ENCODE measurements at places on chromosomes 16 and 17.

- DNase-seq: no peak
Observed at GRCh38 chr17:74994440-74994839, 7.0 kb downstream of the CDR2L start.

DNA sequence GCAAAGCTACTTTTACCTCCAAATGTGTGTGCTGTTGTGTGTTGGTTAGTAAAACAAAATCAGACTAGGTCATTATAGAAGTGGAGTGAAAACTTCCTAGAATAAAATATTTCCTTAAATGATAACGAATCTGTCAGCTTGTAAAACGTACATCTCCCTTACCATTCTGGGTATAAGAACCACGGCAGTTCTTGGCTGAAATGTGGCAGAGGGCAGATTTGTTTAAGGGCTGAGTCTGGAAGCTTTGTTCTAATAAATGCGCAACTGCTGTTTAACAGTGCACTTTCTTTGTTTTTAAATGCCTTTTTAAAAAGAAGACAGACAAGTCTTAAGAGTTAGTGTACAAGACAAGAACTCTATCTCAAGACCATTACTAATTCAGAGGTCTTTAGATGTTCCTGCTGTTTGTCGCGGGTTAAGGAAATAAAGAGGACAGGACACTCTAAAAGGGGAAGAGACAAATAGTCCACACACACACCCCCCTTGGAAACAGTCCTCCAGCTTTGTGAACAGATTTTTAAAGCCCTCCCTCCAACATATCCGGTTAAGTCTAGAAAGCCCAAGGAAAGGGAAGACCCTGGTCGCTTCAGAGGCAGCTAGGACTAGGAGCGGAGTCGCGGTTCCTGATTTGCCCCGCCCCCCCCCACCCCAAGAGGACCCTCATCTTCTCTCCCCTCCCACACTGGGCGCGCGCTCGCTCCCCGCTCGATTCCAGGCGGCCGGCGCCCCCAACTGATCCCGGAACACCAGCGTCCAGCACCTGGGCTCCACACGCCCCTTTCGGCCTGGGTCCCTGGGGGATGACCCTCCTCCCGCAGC is 658 bp downstream of the SYNRG start:
- DNase-seq: peak; percentile 33

GRCh38 chr17:34769049-34769448 is 189.7 kb downstream of the TMEM132E start:
- DNase-seq: no peak

- no peak for DNase-seq
Observed at GRCh38 chr16:20072146-20072873, 1.4 kb downstream of the GPR139 start.

- peak; percentile 23 for DNase-seq
Observed at GRCh38 chr17:48627623-48628521, 1.7 kb upstream of the HOXB9 start.

DNA sequence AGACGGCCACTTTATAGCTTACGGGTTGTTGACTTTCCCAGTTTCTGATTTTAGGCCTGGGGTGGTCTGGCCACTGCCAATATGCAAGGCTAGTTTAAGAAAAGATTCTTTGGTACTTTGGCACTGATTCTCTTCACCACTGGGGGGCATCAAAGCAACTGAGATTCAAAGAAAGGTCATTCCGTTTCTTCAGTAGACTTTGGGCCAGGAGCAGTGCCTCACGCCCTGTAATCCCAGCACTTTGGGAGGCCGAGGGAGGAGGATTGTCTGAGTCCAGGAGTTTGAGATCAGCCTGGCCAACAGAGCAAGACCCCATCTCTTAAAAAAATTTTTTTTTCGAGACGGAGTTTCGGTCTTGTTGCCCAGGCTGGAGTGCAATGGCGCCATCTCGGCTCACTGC is 53.0 kb downstream of the RPA1 start:
- DNase-seq: peak; percentile 16

DNA sequence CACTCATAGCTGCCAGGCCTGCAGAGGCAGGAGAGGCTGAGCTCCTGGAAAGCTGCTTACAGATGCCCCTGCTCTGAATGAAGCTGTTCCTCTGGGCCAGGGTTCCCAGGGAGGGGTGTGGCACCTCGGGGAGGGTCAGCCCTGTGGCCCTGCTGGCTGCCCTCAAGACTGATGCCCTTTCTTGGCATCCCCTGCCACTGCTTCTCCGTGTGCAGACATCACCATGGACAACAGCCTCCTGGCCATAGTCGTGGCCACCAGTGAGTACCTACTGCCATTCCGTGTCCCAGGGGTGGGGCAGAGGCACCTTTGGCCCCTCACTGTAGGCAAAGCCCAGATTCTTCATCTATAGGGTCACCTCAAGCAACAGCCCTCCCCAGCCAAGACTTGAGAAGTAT is 8.9 kb downstream of the MRPL27 start:
- DNase-seq: no peak

DNA sequence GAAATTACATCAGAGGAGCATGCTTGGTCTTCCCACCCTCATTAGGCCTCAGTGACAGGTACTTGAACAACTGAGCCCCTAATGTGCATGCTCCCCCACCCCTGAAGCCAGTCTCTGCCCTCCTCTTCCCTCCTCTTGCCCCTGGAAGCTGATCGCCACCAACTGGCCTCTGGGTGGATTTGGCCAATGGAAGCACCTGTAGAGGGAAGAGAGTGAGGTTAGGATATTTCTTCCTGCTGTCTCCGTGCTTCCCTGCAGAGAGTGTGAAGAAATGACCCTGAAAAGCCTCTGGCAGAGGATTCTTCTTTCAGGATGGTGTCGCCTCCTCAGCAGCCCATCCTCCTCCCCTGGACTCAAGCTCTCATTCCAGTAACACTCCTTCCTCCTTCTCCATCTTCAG is 5.9 kb upstream of the CBLN1 start:
- no peak for DNase-seq

GRCh38 chr16:58498341-58499091 is 1.4 kb upstream of the NDRG4 start:
- no peak for DNase-seq

DNA sequence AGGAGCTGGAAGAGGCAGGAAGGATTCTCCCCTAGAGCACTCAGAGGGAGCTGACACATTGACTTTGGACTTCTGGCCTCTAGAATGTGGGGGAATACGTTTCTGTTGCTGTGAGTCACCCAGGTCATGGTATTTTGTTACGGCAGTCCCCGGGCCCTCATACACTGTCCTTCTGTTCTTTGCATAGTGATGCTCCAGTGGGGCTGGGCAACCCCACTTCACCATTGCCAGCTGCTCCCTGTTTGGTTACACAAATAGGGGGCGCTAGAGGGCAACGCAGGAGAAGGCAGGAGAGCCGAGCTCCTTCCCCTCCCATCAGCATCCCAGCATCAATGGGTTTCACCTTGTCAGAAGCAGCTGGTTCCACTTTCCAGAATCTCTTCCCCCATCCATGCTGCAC is 257.7 kb upstream of the FOXF1 start:
- DNase-seq: no peak

DNA sequence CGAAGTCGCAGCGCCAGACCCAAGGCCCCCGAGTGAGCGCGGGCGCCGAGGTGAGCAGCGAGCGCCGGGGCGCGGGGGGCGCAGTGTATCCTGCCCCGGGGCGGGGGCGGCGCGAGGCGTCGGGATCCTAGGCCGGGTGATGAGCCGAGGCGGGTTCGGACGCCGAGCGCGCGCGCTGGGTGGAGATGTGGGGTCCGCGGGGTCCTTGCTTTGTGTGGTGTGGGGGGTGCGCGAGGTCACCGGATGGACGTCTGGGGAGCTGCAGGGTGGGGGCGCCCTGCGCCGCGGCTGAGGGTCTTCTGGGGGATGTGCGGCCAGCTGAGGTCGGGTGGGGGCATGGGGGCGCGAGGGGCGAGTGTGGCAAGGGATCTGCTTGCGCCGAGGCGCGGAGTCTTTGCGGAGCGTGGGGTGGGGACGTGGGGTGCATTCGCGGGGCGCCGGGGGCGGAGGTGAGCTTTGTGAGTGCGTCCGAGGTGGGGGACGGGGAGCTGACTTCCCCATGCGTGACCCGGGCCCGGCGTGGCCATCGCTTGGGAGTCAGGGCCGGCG is 560 bp downstream of the RAI1 start:
- peak; percentile 58 for DNase-seq

DNA sequence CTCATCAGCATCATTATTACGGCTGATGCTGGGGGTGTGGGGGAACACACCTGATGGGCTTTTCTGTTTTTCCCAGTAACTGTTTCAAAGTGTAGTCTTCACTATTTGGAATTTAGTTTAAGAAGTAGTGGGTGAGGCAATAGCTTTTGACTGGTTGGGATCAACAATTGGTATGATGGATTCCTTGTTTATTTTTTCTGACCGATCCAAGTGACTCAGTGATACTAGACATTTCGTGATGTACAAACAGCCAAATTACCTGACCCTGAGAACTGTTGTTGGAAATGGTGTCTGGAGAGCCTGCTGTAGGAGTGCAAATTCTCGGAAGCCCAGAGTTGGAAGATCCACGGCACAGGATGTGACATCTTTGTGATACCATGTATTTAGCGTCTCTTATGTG is 204.2 kb downstream of the PRKCA start:
- DNase-seq: no peak

- no peak for DNase-seq
Observed at GRCh38 chr17:75738218-75738802, 17.1 kb downstream of the ITGB4 start.

- no peak for DNase-seq
Observed at GRCh38 chr17:57294629-57295501, 38.5 kb downstream of the MSI2 start.

DNA sequence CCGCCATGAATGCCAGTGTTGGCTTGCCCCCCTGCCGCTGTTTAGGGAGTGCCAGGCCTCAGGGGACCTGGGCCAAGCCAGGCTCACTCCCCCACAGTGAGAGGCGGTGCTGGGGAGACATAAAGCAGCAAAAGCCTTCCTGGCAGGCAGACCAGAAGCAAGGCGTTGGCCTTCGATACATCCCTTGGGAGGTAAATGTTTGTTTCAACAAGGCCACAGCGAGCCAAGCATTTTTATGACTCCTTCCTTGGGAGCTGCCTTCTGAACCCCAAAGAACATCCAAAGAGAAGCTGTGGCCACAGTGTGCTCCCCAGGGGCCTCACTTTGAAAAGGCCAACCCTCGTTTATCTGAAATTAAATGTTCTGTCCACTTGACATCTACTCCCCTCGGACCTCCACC is 119.7 kb upstream of the CIBAR2 start:
- DNase-seq: no peak

DNA sequence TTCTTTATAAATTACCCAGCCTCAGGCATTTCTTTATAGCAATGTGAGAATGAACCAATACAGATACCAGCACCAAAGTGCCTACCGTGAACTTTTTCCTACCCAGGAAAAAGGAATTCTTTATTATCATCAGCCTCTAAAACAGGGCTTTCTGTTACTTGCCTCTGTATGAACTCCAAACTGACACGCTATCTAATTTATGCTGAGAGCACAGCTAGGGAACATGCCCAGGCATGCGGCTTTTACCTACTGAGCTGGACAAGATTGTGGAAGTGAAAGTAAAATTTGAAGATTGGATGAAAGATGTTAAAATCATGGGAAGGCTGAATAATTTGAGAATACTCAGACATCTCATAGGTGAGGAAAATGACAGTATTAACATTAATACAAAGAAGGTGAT is 24.4 kb upstream of the ADCY9 start:
- DNase-seq: no peak

DNA sequence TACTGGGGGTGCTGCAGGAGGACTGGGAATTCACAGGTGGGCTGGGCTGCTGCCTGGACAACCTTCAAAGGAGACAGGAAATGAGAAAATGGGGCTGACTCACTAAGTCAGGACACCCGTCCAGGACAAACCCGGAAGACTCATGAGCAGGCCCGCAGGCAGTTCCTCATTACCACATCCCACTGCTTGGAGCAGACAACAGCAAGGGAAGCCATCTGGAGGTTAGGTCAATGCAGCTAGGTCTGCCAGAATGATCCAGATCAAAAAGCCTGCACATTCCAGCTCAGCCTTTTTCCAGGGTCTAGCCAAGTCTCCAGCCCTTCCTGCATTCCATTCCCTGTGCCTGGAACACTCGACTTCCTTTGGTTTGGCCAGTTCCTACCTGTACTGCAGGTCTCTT is 536.5 kb upstream of the CDH11 start:
- DNase-seq: no peak

GRCh38 chr17:5118219-5118618 is 2.4 kb downstream of the USP6 start:
- DNase-seq: no peak

DNA sequence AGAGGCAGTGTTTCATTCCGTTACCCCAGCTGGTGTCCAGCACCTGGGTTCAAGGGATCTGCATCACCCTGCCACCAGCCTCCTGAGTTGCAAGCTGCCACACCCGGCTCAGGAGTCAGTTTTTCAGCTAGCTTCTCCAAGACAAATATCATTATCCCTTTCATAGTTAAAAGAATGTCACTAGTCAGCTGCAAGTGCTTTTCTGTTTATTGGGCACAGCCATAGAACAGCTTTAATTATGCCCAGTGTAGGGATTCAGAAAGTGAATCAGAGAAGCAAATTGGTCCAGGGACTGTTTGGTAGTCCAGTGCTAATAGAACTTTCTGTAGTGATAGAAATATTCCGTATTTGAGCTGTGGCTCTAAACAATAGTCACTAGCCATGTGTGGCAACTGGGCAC is 2.9 kb upstream of the AOC3 start:
- DNase-seq: no peak

Measured in CD8-positive, alpha-beta memory T cell (primary cell).